Activated CD8-positive, alpha-beta memory T cell treated with anti-CD3 and anti-CD28 coated beads for 24 hours (primary cell): ENCODE measurements at places on chromosomes 2 and 18.
A peak's percentile ranks its signal among the peaks of the same experiment; 100 is the strongest.

GRCh38 chr2:219714681-219715400 lies 87.4 kb downstream of the SLC4A3 start:
- no peak for DNase-seq

GRCh38 chr2:23689131-23689700 lies 237.7 kb downstream of the ATAD2B start:
- DNase-seq = no peak

GRCh38 chr2:24819442-24820174 lies 26.4 kb downstream of the CENPO start:
- peak; percentile 50 for DNase-seq

GRCh38 chr2:213252206-213252605 lies 32.1 kb upstream of the SPAG16 start:
- DNase-seq = no peak

GRCh38 chr2:235868224-235868623 lies 300.0 kb downstream of the GBX2 start:
- no peak for DNase-seq

DNA sequence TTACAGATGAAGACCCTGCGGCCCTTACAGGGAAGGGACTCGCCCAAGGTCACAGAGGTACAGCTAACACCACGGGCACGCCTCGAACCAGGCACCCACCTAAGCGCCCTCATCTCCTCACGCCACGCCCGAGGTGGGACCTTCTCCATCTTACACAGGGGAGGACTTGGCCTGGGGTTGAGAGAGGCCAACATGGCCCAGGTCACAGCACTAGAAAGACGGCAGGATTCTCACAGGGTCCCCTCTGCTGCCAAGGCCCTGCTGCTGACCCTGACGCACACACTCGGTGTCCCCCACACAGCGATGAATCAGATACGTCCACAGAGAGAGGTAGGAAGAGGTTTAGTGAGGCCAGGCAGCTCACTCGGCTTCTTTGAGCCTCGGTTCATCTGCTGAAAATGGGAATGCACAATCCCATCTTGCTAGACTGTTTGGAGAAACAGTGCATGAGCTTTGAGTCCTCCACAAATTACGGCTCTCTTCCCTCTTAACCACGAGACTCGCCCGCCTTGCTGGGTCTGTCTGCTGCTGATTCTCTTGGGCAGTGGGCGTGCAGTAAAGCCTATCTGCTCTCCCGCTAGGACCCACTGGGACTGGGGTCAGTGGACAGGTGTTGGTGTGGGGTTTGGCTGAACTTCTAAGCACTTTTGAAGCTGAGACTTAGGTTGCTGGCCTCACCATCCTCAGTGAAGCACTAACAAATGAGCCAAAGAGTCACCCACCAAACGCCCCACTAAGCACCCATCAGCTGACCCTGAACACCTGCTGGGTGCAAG lies 79.2 kb downstream of the SMAD7 start:
- no peak for DNase-seq

DNA sequence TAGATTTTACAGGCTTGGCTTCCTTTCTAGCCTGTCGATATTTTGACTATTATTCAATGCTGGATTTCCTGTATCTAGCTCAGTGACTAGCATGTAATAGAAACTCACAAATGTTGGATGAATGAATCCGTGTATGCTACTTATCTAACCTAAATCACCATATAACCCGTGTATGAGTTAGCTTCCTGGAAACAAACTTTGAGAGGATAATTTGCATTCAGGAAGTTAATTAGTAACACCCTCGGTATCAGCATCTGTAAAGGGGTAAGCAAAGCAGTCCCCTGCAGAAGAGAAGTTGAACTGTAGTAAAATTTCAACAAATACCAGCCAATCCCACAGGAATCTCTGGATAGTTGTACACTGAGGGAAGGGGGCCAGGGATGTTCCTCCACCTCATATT lies 269.4 kb upstream of the LRATD1 start:
- no peak for DNase-seq

DNA sequence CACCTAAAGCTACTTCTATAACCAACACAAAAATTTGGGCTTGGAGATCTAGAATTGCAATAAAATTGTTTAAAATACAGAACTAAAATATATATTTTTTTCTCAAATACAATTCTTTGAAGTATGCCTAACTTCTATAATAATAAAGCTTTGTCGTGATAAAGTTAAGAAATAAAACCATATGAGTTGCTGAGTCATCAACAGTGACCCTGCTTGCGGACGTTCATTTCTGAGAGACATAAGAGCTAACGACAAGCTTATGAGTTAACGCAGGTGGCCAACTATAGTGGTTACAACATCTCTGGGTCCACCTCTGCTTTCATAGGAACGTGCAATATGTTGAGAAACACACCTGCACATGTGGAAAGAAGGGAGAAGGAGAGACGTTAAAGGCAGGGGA lies 407.1 kb upstream of the SLC14A2 start:
- no peak for DNase-seq

DNA sequence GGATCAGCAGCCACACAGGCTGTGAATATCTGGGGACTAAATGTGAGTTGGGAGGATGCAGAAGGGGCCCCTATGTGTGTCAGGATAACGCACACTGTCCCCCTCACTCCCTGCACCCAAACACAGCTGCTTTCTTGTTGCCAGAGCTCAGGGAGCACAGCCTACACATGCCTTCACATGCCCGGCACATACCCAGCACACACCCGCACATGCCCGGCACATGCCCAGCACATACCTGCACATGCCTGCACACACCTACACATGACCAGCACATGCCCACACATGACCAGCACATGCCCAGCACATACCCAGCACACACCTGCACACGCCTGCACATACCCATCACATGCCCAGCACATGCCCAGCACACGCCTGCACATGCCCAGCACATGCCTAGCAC lies 75.6 kb downstream of the TPO start:
- DNase-seq = peak; percentile 32

DNA sequence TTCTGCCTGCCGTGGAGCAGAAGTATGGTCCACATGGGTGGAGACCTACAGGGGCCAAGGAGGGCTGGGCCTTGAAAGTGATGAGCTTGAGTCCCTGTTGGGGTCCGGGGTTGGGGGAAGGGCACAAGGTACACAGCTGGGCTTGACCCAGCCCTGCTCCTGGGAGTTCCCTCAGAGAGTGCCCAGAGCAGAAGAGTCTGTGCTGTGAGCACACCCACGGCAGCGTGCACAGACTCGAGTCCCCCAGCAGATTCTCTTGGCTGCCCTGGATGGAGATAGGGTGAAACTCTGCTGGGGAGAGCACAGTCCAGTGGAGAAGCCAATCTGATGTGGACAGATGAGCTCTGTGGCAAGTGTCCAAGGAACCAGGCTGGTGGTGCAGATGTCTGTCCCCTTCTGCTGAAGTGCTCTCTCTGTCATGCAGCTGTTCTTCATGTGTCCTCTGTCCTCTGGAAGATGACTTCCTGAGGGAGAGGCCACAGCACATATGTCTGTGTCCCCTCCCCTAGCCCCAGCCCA lies 27.5 kb downstream of the INPP4A start:
- no peak for DNase-seq

- no peak for DNase-seq
Observed at GRCh38 chr2:85213901-85214512, 80.8 kb downstream of the TCF7L1 start.

- no peak for DNase-seq
Observed at GRCh38 chr2:164794016-164794415, 47.6 kb downstream of the COBLL1 start.

DNA sequence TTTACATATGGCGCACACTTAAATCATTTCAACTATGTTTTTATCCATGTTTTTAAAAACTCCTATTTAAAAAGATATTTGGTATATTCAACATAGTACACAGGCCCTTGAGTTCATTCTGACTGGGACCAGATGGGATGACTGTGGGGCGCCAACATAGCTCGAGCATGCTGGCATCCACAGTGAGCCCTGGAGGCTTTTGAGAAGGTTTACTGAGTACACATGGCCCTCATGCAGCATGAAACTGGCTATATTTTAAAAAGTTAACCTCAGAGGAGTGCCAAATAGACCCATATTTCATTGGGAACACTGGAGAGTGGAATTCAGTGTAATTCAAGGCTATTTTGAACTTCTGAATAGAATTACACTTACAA lies 83.6 kb downstream of the CCDC85A start:
- DNase-seq = no peak

GRCh38 chr2:71060871-71061270 lies 7.6 kb upstream of the NAGK start:
- DNase-seq = no peak

- no peak for DNase-seq
Observed at GRCh38 chr2:53753041-53753440, 14.6 kb upstream of the CHAC2 start.

GRCh38 chr18:8537400-8537799 lies 71.8 kb upstream of the RAB12 start:
- no peak for DNase-seq

GRCh38 chr18:54825601-54826344 lies 2.5 kb upstream of the RAB27B start:
- DNase-seq = no peak

DNA sequence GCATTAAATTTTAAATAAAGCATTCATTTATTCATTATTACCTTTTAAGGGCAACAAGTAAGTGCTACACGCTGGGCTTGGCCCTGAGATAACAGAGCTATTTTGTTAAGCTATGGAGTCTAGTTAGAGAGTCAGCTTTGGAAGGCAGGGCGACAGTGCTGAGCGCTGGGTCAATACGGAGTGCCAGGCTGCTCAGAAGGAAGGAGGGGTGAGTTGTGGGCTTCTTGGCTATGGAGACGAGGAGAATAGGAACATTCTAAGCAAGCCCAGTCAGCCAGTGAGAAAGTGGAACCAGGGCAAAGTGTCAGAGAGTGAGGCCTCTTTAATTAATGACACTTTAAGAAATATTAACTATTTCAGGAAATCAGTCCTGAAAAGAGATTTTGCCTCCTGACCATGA lies 288.4 kb downstream of the LRRTM1 start:
- no peak for DNase-seq

- no peak for DNase-seq
Observed at GRCh38 chr2:152413228-152414030, 78.5 kb downstream of the FMNL2 start.

DNA sequence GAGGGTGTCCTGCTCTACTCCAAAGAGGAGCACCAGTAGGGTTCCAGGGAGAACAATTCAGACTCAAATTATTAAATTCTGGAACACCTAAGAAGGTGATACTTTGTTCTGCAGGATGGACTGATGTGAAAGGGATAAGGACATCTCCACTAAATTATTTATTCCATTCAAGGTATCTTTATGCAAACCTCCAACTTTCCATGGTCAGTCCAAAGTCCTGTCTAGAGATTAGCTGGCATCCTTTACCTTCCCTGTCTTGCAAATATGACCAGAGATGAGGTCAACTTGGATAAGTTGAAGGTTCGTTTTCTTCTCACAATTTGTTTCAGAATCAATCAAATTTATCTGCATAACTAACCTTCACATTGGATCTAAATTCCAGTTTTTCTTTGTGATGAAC lies 8.7 kb upstream of the ZBTB14 start:
- DNase-seq = no peak

GRCh38 chr2:231752061-231752460 lies 29.0 kb downstream of the PDE6D start:
- no peak for DNase-seq

- DNase-seq = no peak
Observed at GRCh38 chr2:240233885-240234502, 93.5 kb upstream of the OTOS start.

- no peak for DNase-seq
Observed at GRCh38 chr2:215833531-215834162, 179.7 kb downstream of the MREG start.

DNA sequence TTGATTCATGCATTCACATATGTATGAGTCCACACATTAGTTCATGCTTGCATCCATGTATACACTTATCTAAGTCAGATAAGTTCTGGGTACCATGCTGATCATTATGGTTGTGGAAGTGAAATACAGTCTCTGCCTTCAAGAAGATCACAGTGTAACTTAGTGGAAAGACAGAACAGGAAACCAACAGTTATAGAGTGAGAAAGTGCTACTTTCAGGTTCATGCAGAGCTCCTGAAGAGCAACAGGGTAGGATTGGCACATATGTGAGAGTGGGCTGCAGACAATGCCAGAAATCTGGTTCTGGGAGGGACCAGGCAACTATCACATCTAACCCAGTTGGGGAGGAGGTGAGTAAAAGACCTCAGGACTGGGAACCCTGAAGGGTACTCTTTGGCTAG lies 35.4 kb upstream of the PGAP1 start:
- no peak for DNase-seq

DNA sequence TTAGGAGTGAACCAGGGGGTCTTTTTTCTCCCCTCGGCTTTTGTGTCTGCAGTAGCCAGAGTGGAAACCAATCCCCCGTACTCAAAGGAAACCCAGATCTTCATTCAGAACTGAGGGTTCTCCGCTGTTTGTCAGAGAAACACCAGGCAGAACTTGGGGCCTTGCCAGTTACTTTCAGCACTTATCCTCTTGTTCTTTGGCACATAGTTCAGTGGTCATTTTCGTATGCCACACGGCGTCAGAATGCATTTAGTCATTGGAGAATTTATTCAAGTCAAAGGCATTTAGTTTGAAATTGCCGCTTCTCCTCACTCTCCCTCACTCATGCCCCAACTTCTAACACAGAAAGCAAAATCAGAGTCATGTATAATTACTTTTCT lies 102.9 kb downstream of the CABLES1 start:
- no peak for DNase-seq

DNA sequence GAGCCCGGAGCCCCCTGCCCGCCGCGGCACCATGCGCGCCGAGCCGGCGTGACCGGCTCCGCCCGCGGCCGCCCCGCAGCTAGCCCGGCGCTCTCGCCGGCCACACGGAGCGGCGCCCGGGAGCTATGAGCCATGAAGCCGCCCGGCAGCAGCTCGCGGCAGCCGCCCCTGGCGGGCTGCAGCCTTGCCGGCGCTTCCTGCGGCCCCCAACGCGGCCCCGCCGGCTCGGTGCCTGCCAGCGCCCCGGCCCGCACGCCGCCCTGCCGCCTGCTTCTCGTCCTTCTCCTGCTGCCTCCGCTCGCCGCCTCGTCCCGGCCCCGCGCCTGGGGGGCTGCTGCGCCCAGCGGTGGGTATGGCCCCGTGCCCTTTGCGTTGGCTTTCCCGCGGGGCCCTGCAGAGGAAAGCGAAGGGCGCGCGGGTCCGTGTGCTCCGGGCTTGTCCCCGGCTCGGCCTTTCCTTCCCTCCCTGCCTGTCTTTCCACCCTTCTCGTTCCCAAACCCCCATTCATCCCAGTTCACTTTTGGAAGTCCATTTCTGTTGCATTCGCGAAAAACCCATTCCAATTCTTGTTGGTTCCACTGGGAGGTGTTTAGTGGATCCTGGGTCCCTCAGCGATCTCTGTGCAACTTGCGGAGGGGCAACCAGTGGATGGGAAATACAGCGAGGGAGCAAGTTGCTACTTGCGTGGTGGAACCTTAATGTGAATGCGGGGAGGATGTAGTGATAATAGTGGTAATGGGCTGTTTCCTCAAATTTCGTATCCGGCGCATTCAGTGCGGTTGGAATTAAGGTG lies 599 bp downstream of the ADAM23 start:
- peak; percentile 55 for DNase-seq

DNA sequence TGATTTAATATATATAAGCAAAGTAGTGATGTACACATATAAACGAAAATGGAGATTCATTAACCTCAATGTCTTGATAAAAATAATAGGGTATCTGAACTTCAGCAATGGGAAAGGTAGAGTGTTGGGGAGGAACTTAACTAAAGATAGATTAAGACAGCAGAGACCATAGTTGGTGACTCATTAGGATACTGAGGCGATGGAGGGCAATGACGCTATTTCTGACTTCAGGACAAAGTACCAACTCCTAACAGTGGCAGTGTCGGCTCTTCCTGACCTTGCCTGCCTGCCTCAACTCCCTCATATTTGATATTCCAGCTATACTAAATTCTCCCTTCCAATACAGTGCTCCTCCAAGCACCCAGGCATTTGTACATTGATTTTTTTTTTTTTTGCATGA lies 98.6 kb downstream of the CDH2 start:
- DNase-seq = no peak
